ENCODE measurements at places on chromosomes 4 and X. TPM values are rescaled to one million over a fixed set of nuclear protein-coding genes. Genes with fewer than 3 reads are reported as not detected.

CT47B1 gene
- total RNA-seq = not detected

STATH gene
- not detected for total RNA-seq

P2RY8 gene
- total RNA-seq = 0.49 TPM

SRPX2 gene
- total RNA-seq = 0.94 TPM

C4orf50 gene
- 30.5 TPM for total RNA-seq

AREG gene
- not detected for total RNA-seq

PSAPL1 gene
- not detected for total RNA-seq

DCHS2 gene
- 23.4 TPM for total RNA-seq

SUPT20HL1 gene
- total RNA-seq = 0.24 TPM

MAB21L2 gene
- not detected for total RNA-seq

XIAP gene
- 35.9 TPM for total RNA-seq

FMR1NB gene
- not detected for total RNA-seq

PITX2 gene
- total RNA-seq = not detected

CPEB2 gene
- 52.4 TPM for total RNA-seq

CXorf65 gene
- not detected for total RNA-seq

MND1 gene
- 1.5 TPM for total RNA-seq

SYP gene
- total RNA-seq = 579 TPM

IL2RG gene
- 0.95 TPM for total RNA-seq

APOO gene
- total RNA-seq = 85.0 TPM

STK32B gene
- total RNA-seq = 4.4 TPM

GABRG1 gene
- total RNA-seq = 43.6 TPM

TIMP1 gene
- 36.0 TPM for total RNA-seq

MAGEC3 gene
- 6.6 TPM for total RNA-seq

GLRB gene
- total RNA-seq = 108 TPM

PNMA6A gene
- total RNA-seq = 29.2 TPM

ACSL1 gene
- 27.2 TPM for total RNA-seq

TMPRSS11E gene
- total RNA-seq = not detected

MID1 gene
- total RNA-seq = 24.4 TPM

TMEM31 gene
- total RNA-seq = 0.69 TPM

MID2 gene
- total RNA-seq = 14.5 TPM

PNMA5 gene
- 4.0 TPM for total RNA-seq

DCAF12L2 gene
- 3.4 TPM for total RNA-seq

TMEM33 gene
- 74.7 TPM for total RNA-seq

CT45A5 gene
- total RNA-seq = not detected

ASB12 gene
- total RNA-seq = 0.35 TPM

SPANXD gene
- not detected for total RNA-seq

P2RY10 gene
- not detected for total RNA-seq

CFAP47 gene
- total RNA-seq = 1.7 TPM

VCX2 gene
- total RNA-seq = not detected

ALG13 gene
- total RNA-seq = 51.0 TPM

XG gene
- not detected for total RNA-seq

GPR50 gene
- not detected for total RNA-seq

NAT8L gene
- total RNA-seq = 170 TPM

PHOX2B gene
- total RNA-seq = not detected

PRR32 gene
- total RNA-seq = not detected

ADGRG2 gene
- total RNA-seq = not detected

EFNB1 gene
- 6.1 TPM for total RNA-seq

Measured in dorsolateral prefrontal cortex (tissue), 122 donors.